Thymus (tissue), 14 donors: ENCODE measurements at places on chromosomes 7 and 10. TPM values are rescaled to one million over a fixed set of nuclear protein-coding genes. Genes with fewer than 3 reads are reported as not detected.

Gene HNRNPF
- 235 TPM for total RNA-seq

Gene EGR2
- total RNA-seq, result 6.6 TPM

Gene NOLC1
- 64.9 TPM for total RNA-seq

Gene TRPV6
- 0.24 TPM for total RNA-seq

Gene TLX1
- total RNA-seq, result 0.05 TPM

Gene ITIH5
- 1.2 TPM for total RNA-seq

Gene CLCN1
- total RNA-seq, result 0.09 TPM

Gene ZMYND11
- 30.9 TPM for total RNA-seq

Gene HOXA11
- total RNA-seq, result not detected

Gene TLL2
- total RNA-seq, result 0.05 TPM

Gene PAXIP1
- total RNA-seq, result 20.9 TPM

Gene TEX47
- not detected for total RNA-seq

Gene STAG3
- total RNA-seq, result 59.1 TPM

Gene BICC1
- total RNA-seq, result 1.9 TPM

Gene SORCS1
- 3.6 TPM for total RNA-seq

Gene FBXO24
- total RNA-seq, result 0.19 TPM

Gene PTF1A
- total RNA-seq, result not detected

Gene RELN
- total RNA-seq, result 0.28 TPM

Gene ENKUR
- total RNA-seq, result 0.05 TPM

Gene PEX1
- 17.6 TPM for total RNA-seq

Gene OR2A12
- total RNA-seq, result not detected

Gene GPR146
- 2.7 TPM for total RNA-seq
